ENCODE measurements at places on chromosomes 2 and 18. TPM values are rescaled to one million over a fixed set of nuclear protein-coding genes. Genes with fewer than 3 reads are reported as not detected.

GRCh38 chr2:74532222-74532621 is 2.5 kb downstream of the HTRA2 start:
- no peaks in the 10 kb centered on the region for H3K36me3 ChIP-seq
- no peak overlapping the region for H3K27ac ChIP-seq
- H3K27me3 ChIP-seq, result no peaks in the 10 kb centered on the region
- no peak overlapping the region for H3K4me3 ChIP-seq

DNA sequence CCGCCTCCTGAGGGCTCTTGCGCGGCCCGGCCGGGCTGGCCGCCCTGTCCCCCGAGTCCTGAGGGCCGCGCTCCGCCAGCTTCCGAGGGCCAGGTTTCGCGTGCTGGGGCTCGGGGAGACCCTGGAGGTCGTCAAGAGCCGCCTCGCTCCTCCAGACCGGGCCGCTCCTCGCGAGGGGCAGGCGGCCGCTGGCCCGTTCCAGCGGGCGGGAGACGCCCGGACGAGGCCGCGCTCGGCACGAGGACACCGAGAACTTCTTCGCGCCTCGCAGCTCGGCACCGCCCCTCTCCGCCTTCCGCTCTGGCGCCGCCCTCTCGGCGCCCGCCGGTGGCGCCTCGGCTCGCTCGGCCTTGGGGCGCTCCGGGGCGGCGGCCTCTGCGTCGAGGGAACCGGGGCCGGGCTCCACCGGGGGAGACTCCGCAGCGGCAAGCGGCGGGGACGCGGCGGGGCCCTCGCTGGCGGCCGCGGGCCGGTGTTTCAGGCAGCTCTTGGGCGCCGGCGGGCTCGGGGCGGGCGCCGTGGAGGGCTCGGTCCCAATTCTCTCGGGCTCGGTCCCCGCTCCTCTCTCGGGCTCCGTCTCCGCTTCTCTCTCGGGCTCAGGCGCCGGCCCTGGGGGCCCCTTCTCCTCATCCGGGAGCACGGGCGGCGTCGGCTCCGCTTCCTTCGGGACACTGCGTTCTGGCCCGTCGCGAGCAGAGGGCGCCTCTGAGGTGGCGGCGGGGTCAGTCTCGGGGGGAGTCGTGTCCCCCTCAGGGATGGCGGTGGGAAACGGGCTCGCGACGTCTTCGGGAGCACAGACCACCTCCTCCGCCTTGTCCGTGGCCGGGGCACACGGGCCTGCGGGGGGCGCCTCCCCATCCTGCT is 91.6 kb upstream of the MGAT4A start:
- H3K4me1 ChIP-seq, result no peaks in the 10 kb centered on the region
- H3K27me3 ChIP-seq, result no peaks in the 10 kb centered on the region
- no peaks in the 10 kb centered on the region for H3K36me3 ChIP-seq
- DNase-seq, result peak; percentile 89
- H3K4me3 ChIP-seq, result peak overlapping the region; percentile 56
- H3K27ac ChIP-seq, result no peak overlapping the region

DNA sequence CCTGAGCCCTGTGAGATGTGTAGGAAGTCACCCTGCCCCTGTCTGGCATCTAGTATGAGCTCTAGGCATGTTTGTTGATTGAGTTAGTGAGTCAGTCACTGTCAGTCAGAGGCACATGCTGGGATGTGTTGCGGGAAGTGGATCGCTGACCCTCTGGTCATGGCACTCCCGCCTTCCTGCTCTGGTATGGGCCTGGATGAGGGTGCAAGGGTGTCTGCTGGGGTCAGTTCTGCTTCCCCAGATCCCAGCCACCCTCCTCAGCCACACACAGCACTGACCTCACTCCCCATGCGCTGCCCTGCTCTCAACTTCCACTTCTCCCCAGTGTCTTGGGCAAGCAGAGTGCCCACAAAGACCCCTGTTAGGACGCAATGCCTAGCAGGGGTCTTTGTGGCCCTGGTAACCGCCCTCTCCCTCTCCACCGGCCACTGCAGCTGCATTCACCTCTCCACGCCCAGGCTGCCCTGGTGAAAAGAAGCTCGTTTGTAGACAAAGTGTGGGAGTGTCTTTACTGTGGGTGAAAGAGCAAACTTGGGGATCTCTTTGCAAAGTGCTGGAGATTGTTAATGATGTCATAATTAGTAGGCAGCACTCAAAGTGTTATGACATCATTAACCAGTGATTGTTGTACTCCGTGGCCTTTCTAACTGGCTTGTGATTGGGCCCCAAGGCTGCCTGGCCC is 252.1 kb downstream of the LDLRAD4 start:
- peak; percentile 81 for DNase-seq
- no peaks in the 10 kb centered on the region for H3K36me3 ChIP-seq
- H3K27me3 ChIP-seq, result no peaks in the 10 kb centered on the region
- peaks cover 3% of the 10 kb centered on the region for H3K4me1 ChIP-seq
- H3K4me3 ChIP-seq, result no peak overlapping the region

DNA sequence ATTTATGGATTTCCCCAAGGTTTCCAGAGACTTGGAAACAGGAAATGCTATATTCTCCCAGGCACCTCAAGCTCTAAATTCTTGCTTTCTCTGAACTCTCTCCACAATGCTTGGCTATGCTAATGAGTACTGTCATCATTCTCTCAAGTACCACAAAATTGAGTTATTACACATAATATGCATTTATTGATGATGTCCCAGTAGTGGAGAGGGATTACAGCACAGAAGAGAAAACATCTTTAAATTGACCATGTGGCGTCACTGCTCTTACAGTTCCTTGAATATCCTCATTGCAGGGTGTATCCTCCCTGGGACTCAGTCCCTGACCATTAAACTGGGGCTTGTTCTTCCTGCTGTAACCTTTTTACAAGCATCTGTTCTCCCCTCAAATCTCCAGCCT is 681.1 kb upstream of the FANCL start:
- H3K36me3 ChIP-seq, result no peaks in the 10 kb centered on the region
- no peaks in the 10 kb centered on the region for H3K4me1 ChIP-seq
- no peak for DNase-seq

DNA sequence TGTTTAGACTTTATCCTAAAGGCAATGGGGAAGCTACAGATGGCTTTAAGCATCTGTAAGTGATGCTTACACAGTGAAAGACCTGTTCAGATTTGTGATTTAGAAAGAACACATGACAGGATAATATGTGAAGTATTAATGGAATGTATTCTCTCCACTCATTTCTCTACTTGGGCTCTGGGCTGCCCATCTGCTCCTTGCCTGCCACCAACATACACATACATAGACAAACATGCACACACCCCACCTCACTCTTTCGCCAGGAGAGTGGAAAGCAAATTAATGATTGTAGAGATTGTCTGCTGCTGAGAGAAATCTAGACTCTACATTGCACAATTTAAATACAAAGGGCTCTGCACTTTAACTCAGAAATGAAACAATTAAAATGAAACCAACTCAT is 61.0 kb upstream of the NFE2L2 start:
- no peak for DNase-seq
- H3K27me3 ChIP-seq, result no peaks in the 10 kb centered on the region
- no peaks in the 10 kb centered on the region for H3K4me1 ChIP-seq
- H3K36me3 ChIP-seq, result no peaks in the 10 kb centered on the region

DNA sequence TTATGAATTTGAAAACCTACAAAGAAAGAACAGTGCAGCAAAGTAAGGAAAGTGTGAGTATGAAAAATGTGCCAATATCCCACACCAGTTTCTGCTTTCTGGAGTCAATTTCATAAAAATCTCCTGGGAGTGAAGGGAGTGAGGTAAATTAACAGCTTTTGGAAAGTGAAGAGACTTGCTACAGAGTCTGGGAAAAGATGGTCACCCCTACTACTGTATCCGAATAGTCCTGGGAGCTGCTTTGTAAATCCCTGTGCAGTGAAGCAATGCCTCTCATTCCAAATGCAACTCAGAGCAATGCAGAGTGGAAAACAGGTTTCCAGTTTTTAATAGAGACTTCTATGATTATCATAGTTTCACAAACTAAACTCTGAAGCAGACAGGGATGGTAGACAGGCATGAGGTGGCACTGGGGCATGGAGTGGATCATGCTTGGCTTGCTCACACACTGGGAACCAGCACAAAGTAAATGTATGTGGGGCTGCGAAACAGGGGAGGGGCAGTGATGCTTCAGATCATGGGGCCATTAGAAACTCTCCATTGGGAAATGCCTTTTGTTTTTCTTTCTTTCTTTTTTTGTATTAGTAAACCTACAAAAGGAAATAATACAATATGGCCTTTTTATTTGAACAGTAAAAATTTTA is 10.6 kb downstream of the COL5A2 start:
- no peak overlapping the region for H3K27ac ChIP-seq
- H3K4me1 ChIP-seq, result peaks cover under 1% of the 10 kb centered on the region
- H3K36me3 ChIP-seq, result no peaks in the 10 kb centered on the region
- no peak for DNase-seq
- no peak overlapping the region for H3K4me3 ChIP-seq
- H3K27me3 ChIP-seq, result no peaks in the 10 kb centered on the region

- no peak overlapping the region for H3K4me3 ChIP-seq
- H3K27ac ChIP-seq, result no peak overlapping the region
- H3K27me3 ChIP-seq, result no peaks in the 10 kb centered on the region
- no peaks in the 10 kb centered on the region for H3K36me3 ChIP-seq
- H3K4me1 ChIP-seq, result no peaks in the 10 kb centered on the region
- DNase-seq, result no peak
Observed at GRCh38 chr18:46630160-46630559, 26.9 kb downstream of the LOXHD1 start.

DNA sequence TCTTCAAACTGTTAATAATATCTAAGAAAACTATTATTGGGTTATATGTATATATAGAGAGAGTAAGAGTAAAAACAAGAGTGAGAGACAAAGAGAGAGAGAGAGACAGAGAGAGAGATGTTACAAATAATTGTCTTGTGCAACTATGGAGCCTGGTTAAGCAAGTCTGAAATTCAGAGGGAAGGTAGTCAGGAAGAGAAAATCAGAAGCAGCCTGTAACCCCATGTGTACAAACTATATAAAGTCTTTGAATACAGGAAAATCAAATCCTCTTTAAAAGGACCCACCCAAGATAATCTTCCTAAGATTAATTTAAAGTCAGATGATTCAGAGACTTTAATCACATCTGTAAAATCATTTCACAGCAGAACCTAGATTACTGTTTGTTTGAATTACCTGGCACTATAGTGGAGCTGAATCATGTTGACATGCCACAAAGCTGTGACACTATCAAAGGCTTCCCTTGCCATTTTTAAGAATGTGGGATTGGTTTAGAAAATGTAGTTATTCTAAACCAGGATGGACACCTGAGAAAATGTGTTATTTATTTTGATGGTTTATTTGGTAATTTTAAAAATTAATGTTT is 301.7 kb upstream of the FSIP2 start:
- H3K36me3 ChIP-seq, result no peaks in the 10 kb centered on the region
- H3K27me3 ChIP-seq, result no peaks in the 10 kb centered on the region

DNA sequence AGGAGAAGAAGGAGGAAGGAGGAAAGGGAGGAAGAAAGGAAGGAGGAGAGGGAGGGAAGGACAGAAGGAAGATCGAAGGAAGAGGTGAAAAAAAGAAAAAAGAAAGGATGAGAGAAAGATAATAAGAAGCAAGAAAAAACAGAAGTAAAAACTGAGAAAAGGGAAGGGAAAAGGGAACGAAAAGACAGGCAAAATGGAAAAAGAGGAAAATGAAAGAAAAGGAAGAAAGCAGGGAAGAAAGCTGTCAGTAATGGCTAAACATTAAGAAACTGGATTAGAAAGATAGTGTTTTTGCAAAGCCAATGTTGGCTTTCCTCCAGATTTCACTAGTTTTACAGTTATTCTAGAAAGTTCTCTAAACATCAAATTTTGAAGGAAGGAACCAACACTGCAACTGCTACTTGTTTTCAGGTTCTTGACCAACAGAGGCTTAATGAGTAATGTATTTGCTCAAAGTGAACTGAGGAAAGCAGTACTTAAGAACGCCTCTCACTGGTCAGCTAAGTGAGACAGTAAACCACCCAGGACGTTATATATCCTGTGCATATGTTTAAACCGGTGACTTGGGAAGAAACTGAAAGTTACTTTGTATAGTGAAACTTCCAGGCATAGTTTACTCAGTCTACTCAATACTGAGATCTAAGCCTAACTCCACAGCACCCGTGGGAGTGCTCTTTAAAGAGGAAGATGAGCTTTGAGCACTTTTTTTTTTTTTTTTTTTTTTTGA is 286.2 kb upstream of the TRIB2 start:
- no peaks in the 10 kb centered on the region for H3K27me3 ChIP-seq
- H3K36me3 ChIP-seq, result no peaks in the 10 kb centered on the region
- no peak overlapping the region for H3K27ac ChIP-seq

- H3K4me1 ChIP-seq, result no peaks in the 10 kb centered on the region
- no peaks in the 10 kb centered on the region for H3K36me3 ChIP-seq
- H3K4me3 ChIP-seq, result no peak overlapping the region
- H3K27me3 ChIP-seq, result no peaks in the 10 kb centered on the region
- H3K27ac ChIP-seq, result no peak overlapping the region
Observed at GRCh38 chr2:153408710-153409385, 69.7 kb downstream of the RPRM start.

GRCh38 chr2:8122520-8122919 is 559.3 kb upstream of the ID2 start:
- DNase-seq, result no peak
- H3K27me3 ChIP-seq, result no peaks in the 10 kb centered on the region
- no peak overlapping the region for H3K4me3 ChIP-seq
- peaks cover 5% of the 10 kb centered on the region for H3K4me1 ChIP-seq

GRCh38 chr2:156908825-156909224 is 348.7 kb upstream of the GALNT5 start:
- no peaks in the 10 kb centered on the region for H3K4me1 ChIP-seq
- no peak overlapping the region for H3K27ac ChIP-seq
- no peak overlapping the region for H3K4me3 ChIP-seq
- H3K36me3 ChIP-seq, result no peaks in the 10 kb centered on the region

DNA sequence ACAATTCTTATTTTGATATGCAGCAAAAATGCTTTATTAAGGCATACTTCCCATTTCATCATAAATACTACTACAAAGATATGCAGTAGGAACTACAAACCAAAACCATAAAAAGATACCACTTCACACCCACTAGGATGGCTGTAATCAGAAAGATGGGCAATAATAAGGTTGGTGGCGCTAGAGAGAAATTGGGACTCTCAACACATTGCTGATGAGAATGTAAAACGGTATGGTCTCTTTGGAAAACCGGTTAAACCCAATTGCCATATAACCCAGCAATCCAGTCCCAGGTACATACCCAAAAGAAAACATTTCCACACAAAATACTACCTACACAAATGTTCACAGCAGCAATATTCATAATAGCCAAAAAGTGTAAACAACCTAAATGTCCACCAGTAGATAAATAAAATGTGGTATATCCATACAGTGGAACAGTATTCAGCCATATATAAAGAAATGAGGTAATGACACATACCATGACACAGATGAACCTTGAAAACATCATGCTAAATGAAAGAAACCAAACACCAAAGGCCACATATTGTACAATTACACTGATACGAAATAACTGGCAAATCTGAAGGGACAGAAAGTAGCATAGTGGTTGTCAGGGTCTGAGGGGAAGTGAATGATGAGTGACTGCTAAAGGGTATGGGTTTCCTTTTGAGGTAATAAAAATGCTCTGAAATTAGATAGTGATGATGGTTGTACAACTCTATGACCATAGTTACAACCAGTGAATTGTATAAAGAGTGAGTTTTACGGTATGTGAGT is 12.7 kb downstream of the SP3 start:
- H3K36me3 ChIP-seq, result peaks cover 8% of the 10 kb centered on the region
- H3K4me1 ChIP-seq, result peaks cover 5% of the 10 kb centered on the region
- H3K4me3 ChIP-seq, result peak overlapping the region; percentile 10

- H3K4me1 ChIP-seq, result no peaks in the 10 kb centered on the region
- no peaks in the 10 kb centered on the region for H3K36me3 ChIP-seq
- no peak overlapping the region for H3K4me3 ChIP-seq
- no peak overlapping the region for H3K27ac ChIP-seq
Observed at GRCh38 chr2:64177315-64177714, 33.1 kb upstream of the PELI1 start.

The GPR35 gene
- polyA plus RNA-seq, result 14.5 TPM

The CNDP1 gene
- polyA plus RNA-seq, result 5.4 TPM

The LNPK gene
- polyA plus RNA-seq, result 7.9 TPM

The IL1RL1 gene
- polyA plus RNA-seq, result 2.5 TPM

The TOGARAM2 gene
- 2.2 TPM for polyA plus RNA-seq

The TANC1 gene
- 39.2 TPM for polyA plus RNA-seq

The ABCG5 gene
- polyA plus RNA-seq, result not detected

Data from aorta (tissue), 5 donors.